GF-D8 (cell line): ENCODE measurements at places on chromosomes 2 and 18.

DNA sequence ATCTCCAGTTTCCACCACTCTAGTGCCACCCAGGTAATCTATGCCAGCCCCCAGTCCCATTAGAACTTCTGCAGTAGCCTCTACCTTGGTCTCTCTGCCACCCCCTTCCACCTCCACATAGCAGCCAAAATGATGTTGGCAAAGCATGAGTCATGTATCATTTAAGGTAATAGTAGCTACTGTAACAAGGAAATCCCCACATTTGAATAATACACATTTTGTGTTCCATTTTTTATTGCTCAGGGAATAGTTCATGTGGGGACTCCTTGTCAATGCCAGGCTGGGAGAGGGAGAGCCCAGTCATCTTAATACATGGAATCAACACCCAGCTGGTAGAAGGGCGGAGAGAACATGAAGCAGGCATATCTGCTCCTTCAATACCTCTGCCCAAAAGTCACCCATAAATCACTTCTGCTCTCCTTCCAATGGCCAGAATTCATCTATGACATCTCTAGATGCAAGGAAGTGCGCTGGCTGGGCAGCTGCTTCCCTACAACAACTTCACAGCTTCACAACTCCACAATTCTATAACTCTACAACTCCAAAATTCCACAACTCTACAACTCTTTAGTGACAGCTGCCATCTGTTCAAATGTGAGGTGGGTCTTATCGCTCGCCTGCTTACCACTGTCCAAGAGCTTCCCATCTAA lies 70.6 kb upstream of the GLS start:
- no peak for DNase-seq

DNA sequence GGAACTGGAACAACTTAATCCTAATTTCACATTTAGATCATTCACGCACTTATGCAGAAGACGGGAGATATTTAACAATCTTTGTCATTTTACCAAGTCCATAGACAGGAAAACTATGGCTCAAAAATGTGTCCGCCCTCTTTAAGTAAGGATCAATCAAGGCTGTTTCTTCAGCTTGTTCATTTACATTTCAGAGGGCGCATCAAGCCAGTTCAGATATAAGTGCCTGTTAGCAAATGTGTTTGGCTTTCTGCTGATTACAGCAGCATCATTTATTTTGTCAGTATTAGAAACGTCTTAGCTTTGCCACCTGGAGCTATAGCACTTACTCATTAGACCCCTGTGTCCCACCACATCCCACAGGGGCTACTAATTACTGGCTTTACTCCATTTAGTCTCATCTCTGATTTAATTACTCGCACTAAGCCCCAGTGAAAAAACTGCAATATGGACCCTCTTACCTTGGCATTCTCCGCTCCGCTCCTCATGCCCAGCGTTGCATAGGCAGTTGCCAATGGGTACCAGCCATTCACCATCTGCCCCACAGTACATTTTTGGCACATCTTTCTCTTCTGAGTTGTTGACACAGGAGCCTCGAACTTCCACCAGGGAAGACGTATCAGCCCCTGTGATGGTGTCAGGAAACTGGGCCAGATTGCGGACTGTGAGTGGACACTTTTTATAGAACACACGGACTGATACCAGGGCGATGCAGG lies 8.7 kb downstream of the EPHA4 start:
- DNase-seq = no peak

DNA sequence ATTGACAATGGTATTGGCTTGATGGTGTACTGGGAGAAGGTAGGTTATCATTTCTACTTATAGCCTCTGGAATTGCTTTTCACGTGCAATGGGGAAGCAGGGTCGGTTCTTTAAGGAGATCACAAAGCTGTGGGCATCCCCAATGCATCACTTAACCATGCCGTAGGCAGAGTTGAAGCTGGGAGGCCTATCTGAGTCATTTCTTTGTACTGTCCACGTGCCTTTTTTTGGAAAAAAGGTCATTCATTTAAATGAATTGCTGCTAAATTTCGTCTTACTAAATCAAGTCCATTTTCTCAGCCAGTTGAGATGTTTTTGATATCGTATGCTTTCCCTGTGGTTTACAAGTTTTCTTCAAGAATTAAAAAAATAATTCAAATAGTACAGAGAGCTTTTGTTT lies 17.2 kb upstream of the GYPC start:
- no peak for DNase-seq

DNA sequence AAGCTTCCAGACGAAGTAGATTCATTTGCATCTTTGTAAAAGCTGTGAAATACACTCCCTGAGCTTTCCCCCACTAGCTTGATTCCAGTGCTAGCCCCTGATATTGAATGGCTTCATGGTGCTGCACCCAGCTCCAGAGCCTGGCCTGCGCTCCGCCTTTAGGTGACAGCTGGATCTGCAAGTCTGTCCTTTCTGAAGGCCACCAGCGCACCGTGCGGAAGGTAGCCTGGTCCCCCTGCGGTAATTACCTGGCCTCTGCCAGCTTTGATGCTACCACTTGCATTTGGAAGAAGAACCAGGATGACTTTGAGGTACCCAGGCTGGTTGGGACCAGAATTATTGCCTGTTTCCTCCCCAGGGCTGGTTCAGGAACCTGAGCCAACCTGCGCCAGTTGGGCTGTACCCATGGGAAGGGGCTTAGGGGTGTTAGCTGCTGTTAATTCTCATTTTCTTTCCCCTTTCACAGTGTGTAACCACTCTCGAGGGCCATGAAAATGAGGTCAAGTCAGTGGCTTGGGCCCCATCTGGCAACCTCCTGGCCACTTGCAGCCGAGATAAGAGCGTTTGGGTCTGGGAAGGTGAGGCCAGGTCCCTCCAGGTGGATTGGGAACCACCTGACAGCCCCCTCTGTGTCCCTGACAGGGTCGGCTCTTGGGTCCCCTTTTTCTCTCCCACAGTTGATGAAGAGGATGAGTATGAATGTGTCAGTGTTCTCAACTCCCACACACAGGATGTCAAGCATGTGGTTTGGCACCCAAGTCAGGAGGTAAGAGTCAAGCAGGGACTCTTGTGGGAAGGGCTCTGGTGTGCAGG lies 1.3 kb downstream of the CIAO1 start:
- DNase-seq = peak; percentile 4

- DNase-seq = peak; percentile 25
Measured at GRCh38 chr2:39593439-39594393, 72.0 kb upstream of the TMEM178A start.

- DNase-seq = no peak
Measured at GRCh38 chr18:8050616-8051329, 483.7 kb downstream of the PTPRM start.

DNA sequence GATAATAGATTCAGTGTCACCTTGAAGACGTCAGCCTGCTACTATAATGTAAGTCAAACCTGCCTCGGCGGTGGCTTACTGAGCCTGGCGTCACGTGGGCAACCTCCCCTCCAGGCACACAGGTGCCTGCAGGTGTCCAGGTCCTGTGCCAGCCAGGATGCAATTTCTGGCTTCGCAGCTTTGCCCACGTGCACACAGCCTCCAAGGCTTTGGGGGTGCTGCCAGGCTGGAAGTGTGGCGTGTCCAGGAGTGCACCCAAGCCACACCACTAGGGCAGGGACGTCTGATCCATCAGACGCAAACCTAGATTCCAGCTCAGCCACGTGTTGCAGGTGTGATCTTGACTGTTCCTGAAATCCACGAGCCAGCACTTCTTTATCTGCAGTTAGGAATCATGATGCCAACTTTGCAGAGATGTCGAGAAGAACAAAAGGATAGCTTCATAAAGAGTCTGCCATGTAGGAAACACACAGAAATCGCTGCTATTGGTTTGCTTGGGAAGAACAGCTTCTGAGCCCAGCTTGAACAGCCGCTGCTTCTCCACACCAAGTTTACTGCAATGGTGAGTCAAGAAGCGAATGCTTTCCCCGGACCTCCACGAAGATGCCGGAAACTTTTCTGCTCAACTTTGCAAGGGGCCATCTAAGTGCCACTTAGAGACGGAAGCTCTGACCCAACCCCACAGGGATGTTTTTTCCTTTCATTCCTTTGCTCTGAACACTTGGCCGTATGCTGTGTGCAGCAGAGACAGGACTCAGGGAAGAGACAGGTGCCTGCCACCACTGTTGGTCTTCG lies 84.2 kb upstream of the SALL3 start:
- no peak for DNase-seq
